ENCODE measurements at places on chromosomes 3 and 15.

DNA sequence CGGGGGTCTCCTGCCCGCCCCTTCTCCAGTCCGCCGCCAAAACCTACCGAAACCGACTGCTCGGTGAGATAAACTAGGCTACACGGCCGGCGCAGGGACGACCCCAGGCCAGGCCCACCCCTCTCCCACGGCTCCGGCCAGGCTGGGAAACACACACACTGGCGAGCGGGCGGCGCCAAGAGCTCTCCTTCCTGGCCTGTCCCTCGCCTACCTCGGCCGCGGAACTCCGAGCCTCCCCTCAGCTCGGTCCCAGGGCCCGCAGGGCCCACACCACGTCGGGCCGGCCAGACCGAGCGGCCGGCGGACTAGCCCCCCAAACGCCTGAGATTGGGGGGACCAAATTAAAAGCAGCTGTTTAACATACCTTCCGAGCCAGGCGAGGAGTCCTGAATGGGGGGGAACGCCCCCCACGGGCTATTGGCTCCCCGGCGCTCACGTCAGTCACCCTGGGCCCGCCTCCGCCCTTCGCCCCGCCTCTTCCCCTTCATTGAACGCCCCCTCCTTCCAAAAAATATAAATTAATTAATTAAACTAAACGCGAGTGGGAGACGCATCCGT is 4.0 kb upstream of the SIN3A start:
- peak; percentile 92 for DNase-seq

GRCh38 chr3:187498211-187498724 is 130.1 kb downstream of the RTP4 start:
- DNase-seq, result no peak

GRCh38 chr3:136751316-136752171 is 634 bp downstream of the STAG1 start:
- DNase-seq, result peak; percentile 65

DNA sequence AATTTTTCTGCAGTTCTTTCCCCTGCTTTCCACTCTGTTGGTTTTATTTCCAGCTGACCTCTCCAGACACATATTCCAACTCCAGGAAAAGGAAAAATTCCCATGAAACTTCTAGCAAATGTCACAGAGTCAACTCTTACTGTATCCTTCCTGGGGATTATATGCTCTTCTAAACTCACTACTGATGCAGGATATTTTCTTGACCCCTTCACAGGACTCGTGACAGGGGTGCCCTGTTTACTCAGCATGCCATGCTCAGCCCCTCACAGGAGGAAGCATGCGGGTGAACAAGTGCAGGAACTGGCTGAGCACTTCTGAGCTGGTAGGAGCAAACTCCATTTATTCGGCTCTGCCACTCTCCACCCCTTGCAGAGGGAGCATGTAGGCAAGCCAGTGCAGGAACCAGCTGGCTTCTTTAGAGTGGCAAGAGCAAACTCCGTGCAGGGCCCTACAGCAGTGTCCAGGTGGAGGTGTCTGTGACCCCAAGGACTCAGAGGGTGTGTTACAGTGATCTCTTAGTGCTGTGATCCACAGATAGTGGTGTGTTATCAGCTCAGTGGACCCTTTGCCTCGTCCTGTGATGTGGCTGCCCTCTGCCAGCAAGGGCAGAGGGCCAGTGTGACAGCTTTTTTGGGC is 413.6 kb upstream of the GRM7 start:
- DNase-seq, result no peak

DNA sequence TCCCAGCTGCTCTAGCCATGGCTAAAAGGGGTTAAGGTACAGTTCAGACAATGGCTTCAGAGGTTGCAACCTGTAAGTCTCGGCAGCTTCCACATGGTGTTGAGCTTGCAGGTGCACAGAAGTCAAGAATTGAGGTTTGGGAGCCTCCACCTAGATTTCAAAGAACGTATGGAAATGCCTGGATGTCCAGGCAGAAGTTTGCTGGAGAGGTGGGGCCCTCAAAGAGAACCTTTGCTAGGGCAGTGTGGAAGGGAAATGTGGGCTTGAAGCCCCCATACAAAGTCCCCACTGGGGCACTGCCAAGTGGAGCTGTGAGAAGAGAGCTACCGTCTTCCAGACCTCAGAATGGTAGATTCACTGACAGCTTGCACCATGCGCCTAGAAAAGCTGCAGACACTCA is 73.7 kb downstream of the STT3B start:
- no peak for DNase-seq

- DNase-seq, result no peak
Measured at GRCh38 chr15:70664494-70664893, 98.9 kb downstream of the UACA start.

- DNase-seq, result no peak
Measured at GRCh38 chr15:94887391-94887790, 656.0 kb downstream of the MCTP2 start.

- DNase-seq, result no peak
Measured at GRCh38 chr3:156300371-156300770, 180.0 kb downstream of the KCNAB1 start.

DNA sequence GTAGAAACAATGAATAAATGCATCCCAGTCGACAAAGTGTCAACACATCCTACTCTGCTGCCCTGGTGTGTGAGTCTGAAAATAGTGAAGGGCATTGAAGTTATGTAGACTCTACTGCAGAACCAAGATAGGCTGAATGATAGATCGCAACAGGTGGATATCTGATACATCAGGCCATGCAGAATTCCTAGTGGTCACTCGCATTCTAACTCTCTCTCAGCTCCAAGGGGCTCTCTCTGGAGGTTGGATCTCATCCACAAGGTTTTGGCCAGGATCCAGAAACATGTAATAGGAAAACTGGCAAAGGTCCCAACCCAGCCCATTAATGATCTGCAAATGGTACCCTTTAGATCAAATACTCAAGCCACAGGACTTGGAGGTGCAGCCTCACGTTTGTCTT is 514.1 kb downstream of the MAGI1 start:
- no peak for DNase-seq

DNA sequence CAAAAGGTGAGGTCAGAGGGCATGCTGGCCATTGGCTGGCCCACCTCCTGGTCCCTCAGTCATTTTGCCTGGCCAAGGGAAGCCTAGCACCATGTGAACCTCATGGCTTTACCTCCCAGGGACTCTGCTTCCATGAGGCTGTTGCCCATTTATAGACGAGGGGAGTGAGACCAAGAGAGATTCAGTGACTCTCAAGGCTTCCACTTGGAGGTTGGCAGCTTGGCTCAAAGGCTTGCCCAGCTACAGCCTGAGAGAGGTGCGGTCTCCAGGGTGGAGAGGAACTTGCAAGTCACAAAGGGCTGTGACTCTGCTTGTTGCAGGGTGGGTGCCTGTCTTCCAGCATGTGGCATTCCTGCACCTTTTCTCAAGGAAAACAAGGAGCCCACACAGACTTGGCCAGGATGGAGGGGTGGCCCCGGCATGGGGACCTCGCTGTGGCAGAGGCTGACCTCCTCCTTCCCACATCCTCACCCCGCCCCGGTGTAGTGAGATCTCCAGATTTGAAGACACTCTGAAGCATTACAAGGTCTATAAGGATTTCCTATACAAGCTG is 24.5 kb downstream of the CFAP100 start:
- DNase-seq, result no peak

DNA sequence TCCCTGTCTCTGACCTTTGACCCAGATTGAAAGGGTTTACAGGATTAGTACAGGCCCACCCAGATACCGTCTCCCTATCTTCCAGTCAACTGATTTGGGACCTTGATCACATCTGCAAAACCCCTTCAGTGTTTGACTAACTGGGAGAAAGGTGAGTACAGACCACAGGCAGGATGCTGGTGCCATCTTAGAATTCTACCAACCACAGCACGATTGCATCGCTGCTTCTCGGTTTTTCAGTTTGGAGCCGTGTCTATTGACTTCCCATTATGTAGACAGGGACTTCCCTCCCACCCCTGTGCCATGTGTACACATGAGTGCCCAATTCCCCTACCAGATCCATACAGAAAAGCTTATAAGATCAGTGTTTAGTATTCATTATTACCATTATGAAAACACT is 6.6 kb upstream of the KLF13 start:
- DNase-seq, result no peak

Measured in activated naive CD8-positive, alpha-beta T cell treated with anti-CD3 and anti-CD28 coated beads, Interleukin-2, amount 50 U/mL, for 24 hours (primary cell).